Effector memory CD8-positive, alpha-beta T cell (primary cell): ENCODE measurements at places on chromosomes 1 and 21.

DNA sequence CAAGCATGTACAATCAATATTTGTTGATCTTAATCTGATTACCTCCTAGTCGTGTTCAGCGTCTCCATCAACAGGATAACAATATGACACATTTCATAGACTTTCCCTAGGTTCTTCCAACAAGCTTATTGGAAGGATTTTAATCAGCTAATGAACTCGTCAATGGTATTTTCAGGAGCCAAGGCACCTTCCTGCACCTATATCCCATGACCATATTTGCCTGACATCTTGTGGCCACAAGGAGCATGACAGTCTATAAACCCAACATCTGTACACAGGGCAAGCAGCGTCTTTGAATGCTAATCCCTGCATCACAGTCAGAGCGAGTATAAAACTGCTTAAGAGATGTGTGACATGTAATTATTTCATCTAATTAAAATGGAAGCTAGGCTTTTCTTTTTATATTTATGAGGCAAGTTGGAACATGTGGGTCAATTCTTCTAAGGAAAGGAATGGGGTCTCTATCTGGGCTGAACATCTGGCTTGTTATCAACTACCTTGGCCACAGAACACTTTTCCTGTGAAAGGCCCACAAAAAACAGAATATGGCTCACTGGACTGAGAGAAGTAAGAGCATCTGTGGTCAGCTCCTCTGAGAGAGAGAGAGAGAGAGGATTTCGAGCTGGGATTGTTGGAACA lies 388.8 kb downstream of the NTNG1 start:
- DNase-seq, result no peak

GRCh38 chr1:145962157-145963102 lies 1.9 kb downstream of the ANKRD34A start:
- no peak for DNase-seq

DNA sequence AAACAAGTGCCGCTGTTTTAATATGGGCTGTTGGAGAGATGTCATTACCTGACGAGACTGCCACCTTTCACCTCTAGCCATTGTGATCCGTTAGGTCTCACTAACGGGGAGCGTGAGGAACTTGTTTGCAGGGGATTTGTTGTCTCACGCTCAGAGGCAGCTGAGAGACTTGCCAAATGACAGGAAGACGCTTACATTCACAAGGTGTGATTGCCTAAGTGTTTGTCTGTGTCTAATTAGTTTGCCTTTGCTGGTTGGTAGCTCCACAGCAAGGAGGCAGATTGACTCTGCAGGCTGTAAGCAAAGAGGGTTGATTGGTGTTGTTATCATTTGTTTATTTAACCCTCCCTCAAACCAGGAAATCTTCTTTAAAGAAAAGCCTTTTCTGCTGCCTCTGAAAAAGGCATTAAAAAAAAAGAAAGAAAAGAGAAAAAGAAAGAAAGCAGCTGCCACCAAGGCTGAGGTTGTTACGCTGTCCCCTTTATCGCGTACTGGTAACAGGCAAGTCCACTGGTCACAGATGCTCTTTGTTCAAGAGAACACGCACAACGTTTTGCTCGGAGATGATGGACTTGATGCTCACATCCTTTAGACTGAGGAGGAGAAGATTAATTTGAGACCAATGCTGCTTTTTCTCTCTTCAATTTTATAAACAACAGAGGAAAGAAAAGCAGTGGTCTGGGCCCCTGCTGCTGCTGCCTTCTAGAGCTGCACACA lies 203.9 kb downstream of the ZNF326 start:
- no peak for DNase-seq

GRCh38 chr1:116927049-116927798 lies 17.5 kb downstream of the PTGFRN start:
- no peak for DNase-seq

GRCh38 chr1:145992958-145993617 lies 3.3 kb downstream of the TXNIP start:
- no peak for DNase-seq

GRCh38 chr1:36540056-36540455 lies 57.3 kb upstream of the CSF3R start:
- no peak for DNase-seq

DNA sequence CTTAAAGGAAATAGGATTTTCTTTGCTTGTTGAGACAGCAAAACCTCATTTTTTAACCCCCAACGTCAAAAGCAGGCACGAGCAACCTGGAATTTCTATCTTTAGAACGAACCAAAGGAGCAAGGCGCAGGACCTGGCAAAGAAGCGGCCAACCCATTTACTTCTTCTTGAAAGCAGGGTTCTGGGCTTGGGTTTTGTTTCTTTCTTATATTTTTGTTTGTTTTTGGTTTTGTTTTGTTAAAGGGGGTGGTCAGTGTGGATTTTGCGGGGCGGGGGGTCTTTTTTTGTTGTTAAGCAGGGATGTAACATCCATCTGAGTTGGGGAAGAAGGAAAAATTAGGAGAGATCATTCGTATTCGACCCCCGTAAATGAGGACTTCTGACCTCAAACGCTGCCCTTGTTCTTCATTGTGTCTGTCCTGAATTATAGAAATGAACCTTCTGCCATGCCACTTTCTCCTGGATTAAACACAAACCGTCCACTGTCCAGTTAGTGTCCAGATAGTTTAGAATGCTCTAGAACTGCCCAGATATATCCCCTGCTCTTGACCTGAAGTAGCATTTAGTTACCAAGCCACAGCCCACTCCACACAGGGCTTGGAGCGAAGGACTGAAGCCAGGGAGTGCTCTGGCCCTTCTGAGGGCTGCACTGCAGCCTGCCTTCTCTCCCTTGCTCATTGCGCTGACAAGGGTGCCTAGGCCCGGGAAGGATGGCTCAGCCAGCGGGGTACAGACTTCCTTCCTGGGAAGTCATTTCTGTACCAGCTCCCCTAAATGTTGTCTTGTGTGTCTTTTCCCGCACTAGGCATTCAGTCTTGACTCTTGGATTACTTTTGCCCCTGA lies 909 bp upstream of the APP start:
- no peak for DNase-seq
